Stimulated activated naive B cell treated with anti-CD40 and anti-IgM and Interleukin-4, amounts not matched to agents 10 μg/mL and 1 μg/mL and 100 μg/mL, for 72 hours (primary cell): ENCODE measurements at places on chromosomes 7 and 10.

DNA sequence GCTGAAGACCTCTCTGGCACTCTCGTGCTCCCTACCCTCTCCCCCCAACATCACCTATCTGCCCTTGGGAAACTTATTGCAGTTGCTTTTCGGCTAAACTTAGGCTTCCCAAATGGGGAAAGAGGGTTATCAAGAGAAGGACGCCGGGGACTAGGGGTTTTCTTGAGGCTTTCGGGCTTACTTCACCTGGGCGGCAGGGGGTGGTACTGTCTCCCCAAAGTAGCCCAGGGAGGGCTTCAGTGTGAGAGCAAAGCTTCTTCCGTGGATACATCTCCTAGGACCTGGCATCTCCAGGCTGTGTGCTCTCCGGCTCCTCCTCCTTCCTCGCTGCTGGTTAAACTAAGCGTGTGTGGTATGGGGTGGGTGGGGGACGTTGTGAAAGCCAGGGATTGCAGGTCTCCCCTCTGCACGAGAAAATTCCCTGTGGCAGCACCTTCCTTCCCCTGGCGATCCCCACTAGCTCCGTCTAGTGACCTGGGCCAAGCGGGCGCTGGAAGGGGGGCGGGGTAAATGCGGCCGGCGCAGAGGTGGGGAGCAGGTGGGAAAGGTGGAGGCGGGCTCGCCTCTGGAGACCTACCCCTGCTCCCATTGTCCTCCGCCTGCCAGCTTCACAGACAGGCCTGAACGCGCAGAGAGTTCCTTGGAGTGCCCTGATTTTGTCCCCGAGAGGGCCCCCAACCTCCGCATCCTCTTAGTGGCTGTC, 1.1 kb downstream of the PLXDC2 start:
- no peak for DNase-seq

DNA sequence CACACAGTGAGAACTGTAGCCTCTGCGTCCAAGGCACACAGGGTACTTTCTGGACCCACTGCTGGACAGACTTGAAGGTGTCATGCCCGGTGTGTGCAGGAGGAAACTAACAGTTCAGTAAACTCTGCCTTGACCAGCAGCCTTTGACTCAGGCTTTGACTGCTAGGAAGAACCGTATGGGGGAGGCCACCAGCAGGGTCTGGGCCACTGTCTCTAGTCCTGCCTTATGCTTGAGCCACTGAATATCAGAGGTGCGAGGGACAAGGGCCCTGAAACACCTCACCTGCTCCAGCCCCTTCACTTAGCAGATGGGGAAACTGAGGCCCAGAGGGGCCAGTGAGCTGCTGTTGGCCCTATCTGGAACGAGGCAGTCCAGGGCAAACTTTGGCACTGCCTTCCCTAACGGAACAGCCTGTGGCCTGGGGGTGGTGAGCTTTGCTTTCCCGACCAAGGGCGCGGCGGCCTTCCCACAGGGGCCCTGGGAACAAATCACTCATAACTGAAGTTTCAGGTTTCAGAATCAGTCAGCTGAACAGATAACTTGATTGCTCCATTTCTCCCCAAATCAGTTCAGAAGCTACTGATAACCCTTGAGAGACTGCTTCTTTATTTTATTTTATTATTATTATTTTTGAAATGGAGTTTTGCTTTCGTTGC, 130.0 kb downstream of the FAM53B start:
- DNase-seq = peak; percentile 58

GRCh38 chr7:84923348-84923747, 263.5 kb downstream of the SEMA3D start:
- DNase-seq = no peak

DNA sequence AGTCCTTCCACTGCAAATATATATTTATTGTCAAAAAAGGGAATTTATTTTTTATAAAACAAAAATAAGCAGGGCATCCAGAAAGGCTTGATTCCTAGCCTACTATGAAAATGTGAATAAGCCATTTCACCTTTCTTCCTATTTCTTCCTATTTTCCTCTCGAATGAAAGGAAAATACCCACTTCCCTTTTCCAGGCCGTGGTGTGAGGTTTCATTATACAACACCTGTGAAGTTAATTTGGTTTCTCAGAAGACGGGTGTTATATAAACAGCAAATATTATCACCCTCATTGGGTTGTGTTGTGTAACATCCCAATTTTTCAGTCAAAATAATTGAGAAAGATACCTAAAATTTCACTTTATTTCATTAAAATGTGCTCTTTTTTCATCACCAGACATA, 214.3 kb downstream of the DGKB start:
- no peak for DNase-seq

DNA sequence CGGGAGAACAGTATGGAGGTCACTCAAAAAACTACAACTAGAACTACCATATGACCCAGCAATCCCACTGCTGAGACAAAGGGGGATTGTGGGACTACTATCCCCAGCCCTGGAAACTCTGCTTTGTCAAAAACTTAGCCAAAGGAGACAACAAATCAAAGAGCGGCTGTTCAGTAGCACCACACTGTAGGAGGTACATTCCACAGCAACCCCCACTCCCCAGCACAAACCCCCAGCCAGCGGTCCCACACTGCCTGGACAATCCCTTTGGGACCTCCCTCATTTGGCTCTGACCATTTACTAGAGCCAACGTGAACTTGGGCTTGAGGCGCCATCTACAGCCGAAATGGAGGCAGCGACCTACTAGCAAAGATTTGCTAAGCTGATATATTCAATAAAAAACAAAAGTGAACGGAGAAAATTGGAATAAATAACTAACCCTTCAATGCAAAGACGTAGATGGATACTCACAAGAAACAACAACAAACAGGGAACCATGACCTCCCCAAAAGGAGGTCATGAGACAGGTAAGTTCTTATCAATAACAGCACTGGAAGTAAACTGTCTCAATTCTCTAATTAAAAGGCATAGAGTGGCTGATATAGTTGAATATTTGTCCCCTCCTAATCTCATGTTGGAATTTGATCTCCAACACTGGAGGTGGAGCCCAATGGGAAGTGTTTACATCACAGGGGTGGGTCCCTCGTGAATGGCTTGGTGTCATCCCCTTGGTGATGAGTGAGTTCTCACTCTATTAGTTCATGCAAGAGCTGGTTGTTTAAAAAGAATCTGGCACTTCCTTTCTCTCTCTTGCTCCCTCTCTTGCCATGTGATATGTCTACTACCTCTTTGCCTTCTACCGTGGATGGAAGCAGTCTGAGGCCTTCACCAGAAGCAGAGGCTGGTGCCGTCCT, 119.0 kb upstream of the KCNMA1 start:
- DNase-seq = no peak

DNA sequence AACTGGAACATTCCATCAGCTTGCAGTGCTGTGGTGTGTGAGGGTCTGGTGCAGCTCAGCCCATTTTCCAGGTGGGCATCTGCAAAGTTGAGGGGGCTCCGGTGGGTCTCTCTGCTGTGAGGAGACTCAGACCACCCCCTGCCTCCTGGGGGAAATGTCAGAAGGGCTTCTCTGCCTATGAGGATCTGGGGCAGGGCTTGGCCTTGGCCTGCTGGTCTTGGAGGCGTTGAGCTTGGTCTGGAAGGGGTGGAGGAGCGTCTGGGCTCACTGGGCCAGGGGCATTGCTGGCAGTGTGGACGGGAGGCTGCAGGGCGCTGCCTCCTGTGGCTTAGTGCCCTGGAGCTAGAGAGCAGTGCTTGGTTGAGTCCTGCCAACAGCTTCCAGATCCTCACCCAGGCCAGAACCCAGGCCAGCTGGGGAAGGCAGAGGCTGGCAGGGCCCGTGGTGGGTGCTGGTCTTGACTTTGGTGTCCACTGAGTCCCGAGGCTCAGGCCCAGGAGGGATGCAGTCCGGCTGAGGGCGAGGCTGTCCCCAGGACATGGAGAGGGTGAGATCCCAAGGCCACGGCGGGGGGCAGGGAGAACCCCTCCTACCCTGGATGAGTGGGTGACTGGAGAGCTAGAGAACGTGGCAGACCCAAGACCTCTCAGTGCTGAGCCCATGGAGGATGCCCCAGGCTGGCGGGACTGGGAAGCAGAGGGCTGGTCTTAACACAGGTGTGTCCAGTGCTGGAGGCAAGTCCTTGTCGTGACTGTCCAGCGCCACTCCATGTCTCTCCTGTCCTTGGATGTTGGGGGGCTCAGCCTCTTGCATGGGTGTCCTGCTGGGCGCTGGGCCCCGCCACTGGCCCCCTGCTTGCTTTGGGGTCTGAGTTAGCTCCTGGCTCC, 2.8 kb downstream of the SPRN start:
- peak; percentile 0 for DNase-seq

- DNase-seq = no peak
These were observed 754.2 kb downstream of the GRID1 start for GRCh38 chr10:85612378-85612775.

DNA sequence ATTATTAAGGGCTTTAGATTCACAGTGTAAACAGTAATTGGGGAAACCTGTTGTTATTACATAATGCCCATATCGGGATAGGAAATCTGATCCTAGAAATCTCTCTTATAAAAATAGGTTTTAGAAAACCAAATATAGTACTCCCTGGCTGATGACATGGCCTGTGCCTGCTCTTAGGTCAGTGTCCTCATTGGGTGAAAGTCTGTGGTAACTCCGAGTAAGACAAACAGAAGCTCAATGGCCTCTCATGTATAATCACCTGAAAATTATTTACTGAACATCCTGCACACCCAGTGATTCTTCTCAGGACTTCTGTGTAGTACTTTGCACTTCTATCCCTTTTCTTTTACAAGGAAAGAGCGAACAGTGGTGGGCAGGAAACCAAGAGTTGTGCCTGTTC, 37.8 kb downstream of the SEM1 start:
- DNase-seq = no peak

DNA sequence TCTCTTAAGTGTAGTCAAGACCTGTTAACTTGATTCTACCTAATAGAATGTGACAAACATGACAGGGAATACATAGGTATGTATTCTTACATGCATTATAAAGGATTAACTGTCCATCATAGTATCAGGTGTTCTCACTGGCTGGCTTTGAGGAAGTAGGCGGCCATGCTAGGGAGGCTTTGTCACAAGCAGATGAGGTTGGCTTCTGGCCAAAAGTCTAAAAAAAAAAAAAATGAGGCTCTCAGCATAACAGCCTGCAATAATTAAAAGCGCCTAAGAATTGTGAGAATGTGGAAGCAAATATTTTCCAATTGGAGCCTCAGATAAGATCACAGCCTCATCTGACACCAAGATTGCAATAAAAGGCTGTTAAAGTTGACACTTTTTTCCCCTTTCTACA, 1256.8 kb upstream of the SORCS1 start:
- no peak for DNase-seq

GRCh38 chr10:55180357-55180756, 379.3 kb upstream of the PCDH15 start:
- DNase-seq = no peak

DNA sequence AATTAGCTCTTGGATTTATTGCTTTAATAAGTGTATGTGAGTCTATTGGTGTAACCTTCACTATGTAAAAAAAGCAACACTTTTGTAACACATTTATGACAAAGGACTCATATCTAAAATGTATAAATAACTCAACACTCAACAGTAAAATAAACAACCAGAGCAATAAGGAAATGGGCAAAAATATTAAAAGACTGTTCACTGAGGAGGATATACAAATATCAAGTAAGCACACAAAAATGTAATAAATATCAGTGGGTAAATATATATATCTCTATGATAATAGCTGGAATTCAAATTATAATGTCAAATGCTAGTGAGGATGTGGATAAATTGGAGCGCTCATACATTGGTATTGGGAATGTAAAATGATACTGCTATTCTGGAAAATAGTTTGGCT, 53.0 kb downstream of the HDAC9 start:
- DNase-seq = no peak

- DNase-seq = no peak
These were observed 36.5 kb downstream of the RPA3 start for GRCh38 chr7:7681936-7682329.
